ENCODE measurements at places on chromosomes 11 and 22.
A peak's percentile ranks its signal among the peaks of the same experiment; 100 is the strongest.

DNA sequence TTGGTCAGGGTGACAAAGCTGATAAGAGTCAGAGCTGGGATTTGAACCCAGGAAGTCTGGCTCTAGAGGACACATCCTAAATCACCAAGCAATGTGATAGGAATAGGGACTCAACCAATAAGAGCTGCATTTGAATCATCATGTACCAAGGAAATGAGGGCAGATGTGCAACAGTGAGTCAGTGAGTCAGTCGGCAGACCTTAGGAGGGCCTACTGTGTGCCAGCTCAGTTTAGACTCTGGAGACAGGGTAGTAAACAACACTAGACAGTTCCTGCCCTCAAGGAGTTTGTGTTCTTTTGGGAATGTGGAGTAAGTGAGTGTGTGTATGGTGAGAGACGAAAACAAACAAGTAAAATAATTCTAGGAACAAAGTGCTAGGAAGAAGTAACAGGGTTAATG, 11.2 kb downstream of the IL10RA start:
- no peak for DNase-seq

- no peak for DNase-seq
Measured at GRCh38 chr11:10762913-10763421, 11.9 kb downstream of the CTR9 start.

- no peak for DNase-seq
Measured at GRCh38 chr11:111795334-111795985, 29.3 kb upstream of the PPP2R1B start.

DNA sequence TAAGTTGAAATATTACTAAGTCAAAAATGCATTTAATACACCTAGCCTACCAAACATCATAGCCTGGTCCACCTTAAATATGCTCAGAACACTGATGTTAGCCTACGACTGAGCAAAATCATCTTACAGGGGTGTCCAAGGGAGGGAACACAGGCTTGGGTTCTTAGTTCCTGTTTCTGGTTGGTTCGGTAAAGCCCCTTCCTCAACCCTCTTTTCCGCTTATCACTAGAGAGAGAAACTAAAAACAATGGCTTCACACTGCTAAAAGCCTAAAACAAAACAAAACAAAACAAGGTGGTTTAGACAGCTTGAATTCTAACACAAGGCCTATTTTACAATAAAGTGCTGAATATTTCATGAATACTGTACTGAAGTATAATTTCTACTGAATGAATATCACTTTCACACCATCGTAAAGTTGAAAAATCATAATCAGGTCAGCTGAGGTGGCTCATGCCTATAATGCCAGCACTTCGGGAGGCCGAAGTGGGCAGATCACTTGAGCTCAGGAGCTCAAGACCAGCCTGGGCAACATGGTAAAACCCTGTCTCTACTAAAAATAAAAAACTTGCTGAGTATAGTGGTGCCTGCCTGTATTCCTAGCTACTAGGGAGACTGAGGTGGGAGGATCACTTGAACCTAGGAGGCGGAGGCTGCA, 118.0 kb downstream of the SIK3 start:
- no peak for DNase-seq

DNA sequence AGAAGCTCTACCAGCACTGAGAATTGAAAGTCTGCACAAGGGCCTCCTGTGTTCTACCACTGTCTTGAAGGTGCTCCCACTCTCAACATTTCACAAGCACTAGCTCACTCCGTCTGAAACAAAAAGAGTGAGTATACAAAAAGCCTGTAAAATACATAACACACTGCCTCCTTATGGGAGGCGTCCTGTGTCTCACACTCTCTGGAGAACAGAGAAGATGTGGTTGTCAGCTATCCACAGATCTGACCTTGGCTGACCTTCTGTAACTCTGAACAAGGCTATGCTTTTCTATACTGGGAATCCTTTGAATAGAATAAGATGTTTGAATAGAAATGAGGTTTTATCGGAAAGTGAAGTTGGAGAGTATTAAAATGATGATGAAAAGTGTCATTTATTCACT, 171.3 kb upstream of the TMEM45B start:
- no peak for DNase-seq

GRCh38 chr11:95548416-95548815, 241.2 kb downstream of the FAM76B start:
- DNase-seq: no peak

- DNase-seq: no peak
Measured at GRCh38 chr22:49108636-49109315, 718.9 kb downstream of the BRD1 start.

DNA sequence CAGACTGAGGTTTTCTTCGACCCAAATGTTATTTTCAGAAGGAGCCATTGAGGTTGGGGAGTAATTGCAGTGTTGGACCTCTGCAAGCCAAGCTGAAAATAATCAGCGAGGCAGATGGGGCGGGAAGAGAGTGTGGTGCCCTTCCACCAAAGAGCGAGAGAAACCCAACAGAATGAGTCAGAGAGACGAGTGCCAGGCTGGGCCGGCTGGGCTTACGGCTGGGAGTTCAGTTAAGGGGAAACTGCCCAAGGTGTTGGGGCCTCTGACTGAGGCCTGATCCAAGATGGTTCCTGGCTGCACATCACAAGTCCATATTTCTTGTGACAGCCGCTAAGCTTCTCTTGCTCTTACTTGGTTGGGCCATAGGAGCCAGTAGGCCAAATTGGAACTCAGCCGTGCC, 30.4 kb upstream of the CREB3L1 start:
- no peak for DNase-seq

DNA sequence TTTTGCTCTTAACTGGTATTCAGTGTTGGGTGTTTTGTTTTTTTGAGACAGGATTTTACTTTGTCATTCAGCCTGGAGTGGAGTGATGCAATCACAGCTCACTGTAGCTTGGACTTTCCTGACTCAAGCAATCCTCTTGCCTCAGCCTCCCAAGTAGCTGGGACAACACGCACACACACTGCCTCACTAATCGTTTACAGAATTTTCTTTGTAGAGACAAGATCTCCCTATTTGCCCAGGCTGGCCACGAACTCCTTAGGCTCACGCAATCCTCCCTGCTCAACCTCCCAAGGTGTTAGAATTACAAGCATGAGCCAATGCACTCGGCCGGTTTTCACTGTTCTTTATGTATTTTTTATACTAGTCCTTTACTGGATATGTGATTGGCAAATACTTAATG, 51.0 kb upstream of the IGLL5 start:
- no peak for DNase-seq

DNA sequence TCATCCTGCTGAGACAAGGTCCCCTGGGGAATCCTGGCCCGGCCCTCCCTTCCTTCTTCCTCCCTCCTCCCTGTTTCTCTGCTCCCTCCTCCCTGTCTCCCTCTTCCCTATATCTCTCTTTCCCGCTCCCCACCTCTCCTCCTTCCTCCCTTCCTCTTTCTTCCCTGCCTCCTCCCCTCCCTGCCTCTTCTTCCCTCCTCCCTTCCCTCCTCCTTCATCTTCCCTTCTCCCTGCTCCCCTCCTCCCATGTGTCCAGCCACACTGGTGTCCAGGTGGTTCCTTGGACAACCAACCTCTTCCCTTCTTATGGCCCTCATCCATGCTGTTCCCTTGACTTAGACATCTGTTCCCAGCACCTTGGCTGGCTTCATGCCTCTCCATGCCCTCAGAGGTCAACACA, 258.1 kb downstream of the MN1 start:
- DNase-seq: no peak

- no peak for DNase-seq
Measured at GRCh38 chr11:656426-656825, 19.4 kb downstream of the DRD4 start.

- DNase-seq: no peak
Measured at GRCh38 chr22:47275605-47276449, 513.4 kb downstream of the TBC1D22A start.

DNA sequence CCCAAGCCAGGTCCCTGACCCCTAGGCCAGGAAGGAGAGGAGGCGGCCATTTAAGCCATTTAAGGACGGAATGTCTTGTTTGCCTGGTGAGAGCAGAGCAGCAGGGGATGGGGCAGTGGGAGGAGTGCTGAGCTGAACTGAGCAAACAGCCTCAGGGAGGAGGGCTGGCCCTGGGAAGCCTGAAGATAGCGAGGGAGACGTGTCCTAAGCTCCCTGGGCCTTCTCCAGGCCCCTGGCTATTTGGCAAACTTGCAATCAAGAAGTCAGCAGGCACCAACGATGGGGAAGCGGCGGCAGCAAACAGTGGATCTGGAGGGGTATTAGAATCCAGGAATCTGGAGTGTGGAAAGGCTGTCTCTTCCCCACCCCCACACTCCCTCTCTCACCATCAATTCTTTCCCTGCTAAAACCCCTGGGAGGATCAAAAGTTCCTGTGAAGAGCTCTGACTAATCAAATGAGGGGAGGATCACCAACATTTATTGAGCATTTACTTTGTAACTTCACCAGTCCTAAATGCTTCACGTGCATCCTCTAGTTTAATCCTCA, 8.8 kb downstream of the BCL9L start:
- DNase-seq: no peak

- DNase-seq: no peak
Measured at GRCh38 chr11:96990914-96991313, 601.1 kb downstream of the JRKL start.

GRCh38 chr22:35781898-35782297, 64.2 kb downstream of the APOL5 start:
- DNase-seq: no peak

DNA sequence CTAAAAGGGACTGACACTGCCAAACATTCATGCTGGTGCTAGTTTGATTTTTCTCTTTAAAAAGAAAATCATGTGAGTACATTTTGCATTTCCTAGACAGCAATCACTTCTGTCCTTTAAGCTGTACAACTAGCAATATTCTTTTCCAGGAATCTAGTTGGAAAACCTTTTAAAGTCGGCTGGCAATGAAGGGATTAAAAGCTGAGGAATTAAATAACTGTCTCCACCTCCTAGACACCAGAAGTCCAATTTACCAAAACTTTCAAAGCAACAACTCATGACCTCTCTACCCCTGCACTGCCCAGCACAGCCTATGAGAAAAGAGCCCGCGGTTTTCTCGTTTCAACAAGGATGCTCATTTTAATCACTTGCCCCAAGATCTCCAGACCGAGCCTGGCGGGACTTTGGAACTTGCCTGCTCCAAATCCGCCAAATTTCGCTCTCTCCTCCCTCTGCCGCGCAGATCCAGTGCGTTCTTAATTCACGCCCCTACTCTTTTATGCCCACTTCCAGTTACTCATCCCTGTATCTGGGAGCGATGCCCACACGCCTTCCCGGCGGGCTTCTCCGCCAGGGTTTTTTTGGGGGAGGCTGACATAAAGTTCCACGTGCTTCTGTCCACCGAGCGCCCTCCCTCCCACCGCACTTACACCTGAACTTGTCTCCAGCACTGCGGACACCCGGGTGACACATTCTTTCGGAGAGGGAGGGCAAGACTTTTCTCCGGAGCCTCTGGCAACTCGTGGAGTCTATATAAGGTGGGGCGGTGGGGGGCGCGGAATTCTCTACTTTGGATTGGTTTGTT, 2.5 kb downstream of the MPPED2 start:
- no peak for DNase-seq

DNA sequence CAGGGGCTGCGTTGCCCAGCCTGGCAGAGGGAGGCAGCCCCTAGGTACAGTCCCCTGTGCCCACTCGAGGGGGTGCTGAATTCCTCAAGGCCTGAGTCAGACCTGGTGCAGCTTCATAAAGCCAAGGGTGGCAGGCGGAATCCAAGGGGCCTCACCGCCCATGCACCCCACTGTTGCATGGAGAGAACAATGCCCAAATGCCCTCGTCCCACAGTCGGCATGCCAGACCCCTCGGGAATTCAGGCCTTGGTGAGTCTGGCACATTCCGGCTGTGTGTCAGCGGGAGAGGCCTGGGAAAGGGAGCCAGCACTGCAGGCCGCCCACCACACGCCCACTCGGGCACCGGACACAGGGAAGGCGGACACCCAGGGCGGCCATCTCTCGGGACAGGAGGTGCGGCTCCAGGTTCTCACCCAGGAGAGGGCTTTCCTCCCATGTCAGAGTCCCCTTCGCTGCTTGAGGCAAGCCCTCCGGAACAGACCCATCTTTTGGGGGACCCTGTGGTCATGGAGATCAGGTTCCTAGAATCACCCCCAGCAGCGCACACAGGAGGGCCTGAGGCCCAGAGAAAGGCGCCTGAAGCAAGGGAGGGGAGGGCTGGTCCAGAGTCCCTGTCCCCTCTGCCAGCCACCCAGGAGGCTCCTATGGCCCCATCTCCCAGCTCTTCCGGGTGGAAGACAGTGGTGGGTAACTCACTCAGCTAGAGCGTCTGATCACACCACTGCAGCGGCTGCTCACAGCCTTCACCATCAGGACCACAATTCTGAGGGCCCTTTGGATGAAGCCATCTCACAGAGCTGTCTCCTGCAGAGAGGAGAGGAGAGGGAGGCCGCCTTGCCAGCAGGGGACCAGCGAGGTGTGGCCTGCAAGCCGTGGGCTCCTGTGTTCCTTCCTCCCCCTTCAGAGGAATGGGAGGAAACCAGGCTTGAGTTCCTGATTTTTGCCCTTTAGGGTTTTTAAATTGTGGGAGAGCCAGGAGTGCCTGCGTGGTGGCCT, 31.6 kb upstream of the KCNQ1OT1 start:
- DNase-seq: no peak

GRCh38 chr11:79794057-79794456, 353.2 kb upstream of the TENM4 start:
- DNase-seq: no peak

DNA sequence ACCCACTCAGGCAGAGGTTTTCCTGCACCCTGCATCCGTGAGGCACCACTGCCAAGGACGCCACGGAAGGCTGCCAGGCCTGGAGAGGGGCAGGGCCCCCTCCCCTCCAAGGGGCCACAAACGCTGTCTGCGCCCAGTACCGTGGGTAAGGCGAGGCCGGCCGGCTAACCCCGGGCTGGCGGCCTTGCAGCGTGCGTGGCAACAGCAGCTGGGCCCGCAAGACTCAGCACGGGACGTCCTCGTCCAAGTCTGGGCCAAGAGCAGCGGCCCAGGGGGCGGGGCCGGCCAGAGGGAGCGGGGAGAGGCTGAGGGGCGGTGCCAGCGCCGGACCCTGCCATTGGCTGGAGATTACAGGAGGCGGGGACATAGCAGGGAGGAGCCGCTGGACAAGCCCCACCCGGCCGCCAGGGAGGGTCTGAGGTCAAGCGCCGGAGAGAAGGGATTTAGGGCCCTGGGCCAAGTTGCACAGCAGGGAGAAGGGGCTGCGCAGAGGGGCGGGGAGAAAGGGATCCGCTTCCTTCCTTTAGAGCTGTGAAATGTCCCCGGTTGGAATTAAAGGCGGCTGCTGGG, 16.0 kb downstream of the SLC43A1 start:
- DNase-seq: peak; percentile 63

- DNase-seq: no peak
Measured at GRCh38 chr11:110049501-110050200, 43.5 kb upstream of the ZC3H12C start.

- DNase-seq: no peak
Measured at GRCh38 chr22:26281941-26282340, 112.7 kb downstream of the SEZ6L start.

DNA sequence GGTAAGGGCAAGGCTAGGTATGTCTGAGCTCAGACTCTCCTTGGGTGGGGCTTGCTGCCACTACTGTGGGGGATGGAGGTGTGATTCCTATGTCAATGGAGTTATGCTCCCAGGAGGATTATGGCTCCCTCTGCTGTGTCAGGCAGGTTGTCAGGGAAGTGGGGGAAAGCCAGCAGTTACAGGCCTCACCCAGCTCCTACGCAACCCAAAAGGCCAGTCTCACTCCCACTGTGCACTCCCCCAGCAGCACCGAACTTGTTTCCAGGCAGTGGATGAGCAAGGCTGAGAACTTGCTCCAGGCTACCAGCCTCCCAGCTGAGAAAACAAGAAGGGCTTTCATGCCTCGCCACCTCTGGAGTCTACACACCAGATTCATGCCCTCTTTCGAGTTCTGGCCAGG, 18.2 kb downstream of the C11orf91 start:
- DNase-seq: no peak

Measured in NCI-H1436 (cell line).